Activated CD4-positive, alpha-beta T cell treated with anti-CD3 and anti-CD28 coated beads, Interleukin-2, Interleukin-6, amounts not matched to agents 100 ng/mL and 50 ng/mL, durations not matched to agents 16 hours and 8 hours (primary cell): ENCODE measurements at places on chromosomes 11 and 22.

DNA sequence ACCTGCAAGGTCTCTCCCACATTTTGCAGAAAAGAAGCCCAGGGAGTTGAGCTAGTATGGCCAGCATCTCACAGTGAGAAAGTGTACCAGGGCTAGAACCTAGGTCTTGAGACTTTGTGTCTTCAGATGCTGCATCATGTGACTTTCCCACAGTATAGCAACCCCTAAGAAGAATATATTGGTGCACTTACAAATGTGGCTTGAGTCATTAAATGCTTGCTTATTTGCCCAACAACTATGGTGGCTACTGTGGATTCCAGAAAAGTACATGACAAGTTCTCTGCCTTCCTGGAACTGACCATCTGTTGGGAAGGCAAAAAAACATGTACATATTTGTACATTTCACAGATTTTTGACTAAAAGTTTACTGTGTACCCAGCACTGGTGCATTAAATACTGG is 55.0 kb downstream of the POLD3 start:
- DNase-seq, result no peak

DNA sequence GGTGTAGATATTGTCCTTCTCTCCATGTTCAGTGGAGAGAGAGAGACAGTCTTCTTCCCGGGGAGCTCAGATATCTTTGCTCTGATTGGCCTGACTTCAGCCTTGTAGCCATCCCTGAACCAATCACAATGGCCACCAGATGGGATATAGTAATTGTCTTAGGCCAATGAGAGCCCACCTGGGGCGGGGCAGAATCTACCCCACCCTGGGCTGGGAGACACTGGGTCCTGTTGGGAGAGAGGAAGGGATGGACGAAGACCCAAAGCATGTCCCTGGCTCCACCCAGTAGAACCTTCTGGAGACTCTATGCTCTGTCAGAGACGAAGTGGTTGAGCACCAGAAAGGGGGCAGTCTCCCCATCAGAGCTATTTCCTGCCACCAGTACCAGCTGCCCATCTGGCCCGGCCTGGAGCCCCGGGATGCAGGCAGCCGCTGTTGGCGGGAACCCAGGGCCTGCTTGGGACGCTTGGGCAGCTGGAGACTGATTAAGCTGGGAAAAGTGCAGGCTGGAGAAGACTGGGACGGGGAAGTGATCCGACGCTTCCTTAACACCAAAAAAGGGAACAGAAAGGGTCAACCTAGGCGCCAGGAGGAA is 31.6 kb upstream of the CBX7 start:
- DNase-seq, result no peak

DNA sequence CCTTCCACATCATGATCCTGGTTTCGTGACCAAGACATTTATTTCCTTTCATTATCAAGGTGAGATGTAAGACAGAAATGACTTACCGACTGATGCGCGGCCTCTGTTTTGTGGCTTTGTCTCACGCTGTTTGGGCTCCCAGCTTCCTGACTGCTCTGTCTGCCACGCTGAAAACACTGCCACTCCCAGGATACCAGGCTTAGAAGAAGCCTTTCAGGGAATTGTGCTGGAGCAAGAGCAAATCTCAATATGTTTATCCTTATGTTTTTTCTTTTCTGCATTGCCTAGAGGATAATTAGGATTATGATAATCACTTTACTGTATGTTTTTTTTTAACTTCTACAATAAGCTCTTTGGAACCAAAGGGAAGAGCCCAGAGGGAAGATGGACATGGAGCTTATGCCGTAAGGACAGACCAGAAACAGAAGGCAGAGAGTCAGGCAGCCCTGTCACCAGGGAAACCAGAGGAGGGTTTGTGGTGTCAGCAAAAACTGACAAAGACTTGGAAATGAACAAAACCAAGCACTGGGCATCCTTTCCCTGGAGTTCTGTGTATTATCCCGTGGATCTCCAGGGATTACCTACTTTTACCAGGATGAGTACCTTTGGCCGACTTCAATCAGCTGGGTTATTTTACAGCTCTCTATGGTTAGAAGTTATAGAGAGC is 68.2 kb upstream of the ISX start:
- DNase-seq, result no peak

DNA sequence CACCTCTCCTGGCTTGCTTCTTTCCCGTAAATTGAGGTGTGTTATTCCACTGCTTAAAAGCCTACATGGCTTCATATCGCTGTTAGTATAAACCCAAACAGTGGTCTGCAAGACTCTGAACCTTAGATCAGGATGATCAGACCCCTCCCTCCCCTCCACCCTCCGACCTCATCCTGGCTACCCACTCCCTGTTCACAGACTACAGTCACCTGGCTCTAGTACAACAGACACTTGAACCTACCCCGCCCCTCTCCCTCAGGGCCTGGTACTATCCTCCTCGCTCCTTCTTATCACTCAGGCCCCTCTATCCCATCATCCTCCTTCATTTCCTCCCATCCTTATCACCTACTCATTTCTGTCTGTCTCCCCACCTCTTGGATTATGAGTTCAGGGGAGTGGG is 20.1 kb downstream of the PTPRJ start:
- DNase-seq, result no peak

GRCh38 chr11:65182258-65183170 is 786 bp downstream of the CAPN1 start:
- no peak for DNase-seq

GRCh38 chr11:124898711-124899110 is 1.0 kb upstream of the ROBO4 start:
- DNase-seq, result no peak

DNA sequence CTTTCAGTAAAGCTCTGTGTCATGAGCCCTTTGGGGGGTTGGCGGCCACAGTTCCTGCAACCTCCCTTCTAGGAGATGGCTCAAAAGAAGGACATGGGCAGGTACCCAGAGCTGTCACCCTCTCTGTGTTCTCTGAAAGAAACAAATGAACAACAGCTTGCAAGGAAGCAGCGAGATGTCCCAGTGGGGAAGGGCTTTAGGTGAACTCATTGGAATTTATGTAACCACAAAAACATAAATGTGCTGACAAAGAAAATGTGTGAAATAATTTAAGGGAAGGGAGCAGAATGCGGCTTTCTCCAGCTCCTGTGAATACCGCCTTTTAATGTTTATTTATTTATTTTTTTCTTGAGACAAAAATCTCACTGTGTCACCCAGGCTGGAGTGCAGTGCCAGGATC is 3.3 kb downstream of the PARVG start:
- DNase-seq, result no peak

DNA sequence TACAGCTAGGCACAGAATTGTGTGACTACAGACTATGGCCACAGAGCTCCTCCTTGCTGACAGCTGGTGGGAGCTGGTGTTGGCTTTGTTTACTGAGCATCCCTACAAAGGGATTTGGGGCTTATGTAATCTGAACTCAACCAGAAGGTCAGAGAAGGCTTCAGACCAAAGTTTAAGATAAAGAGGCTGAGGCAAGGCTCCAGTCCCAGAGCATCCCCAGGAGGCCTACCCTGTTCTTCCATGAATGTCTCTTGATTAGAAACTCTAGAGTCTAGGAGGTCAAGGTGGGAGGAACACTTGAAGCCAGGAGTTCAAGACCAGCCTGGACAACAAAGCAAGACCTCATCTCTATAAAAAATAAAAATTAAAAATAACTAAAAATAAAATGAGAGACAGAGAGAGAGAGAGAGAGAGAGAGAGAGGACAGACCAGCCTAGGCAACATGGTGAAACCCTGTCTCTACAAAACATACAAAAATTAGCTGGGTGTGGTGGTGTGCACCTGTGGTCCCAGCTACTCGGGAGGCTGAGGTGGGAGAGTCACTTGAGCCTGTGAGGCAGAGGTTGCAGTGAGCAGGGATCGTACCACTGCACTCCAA is 125.5 kb upstream of the SERPIND1 start:
- DNase-seq, result no peak

GRCh38 chr11:17533341-17533740 is 10.9 kb downstream of the USH1C start:
- DNase-seq, result no peak

- no peak for DNase-seq
Measured at GRCh38 chr11:57643802-57644201, 5.9 kb downstream of the YPEL4 start.

GRCh38 chr11:7893796-7894195 is 37.3 kb downstream of the OR10A6 start:
- DNase-seq, result no peak

DNA sequence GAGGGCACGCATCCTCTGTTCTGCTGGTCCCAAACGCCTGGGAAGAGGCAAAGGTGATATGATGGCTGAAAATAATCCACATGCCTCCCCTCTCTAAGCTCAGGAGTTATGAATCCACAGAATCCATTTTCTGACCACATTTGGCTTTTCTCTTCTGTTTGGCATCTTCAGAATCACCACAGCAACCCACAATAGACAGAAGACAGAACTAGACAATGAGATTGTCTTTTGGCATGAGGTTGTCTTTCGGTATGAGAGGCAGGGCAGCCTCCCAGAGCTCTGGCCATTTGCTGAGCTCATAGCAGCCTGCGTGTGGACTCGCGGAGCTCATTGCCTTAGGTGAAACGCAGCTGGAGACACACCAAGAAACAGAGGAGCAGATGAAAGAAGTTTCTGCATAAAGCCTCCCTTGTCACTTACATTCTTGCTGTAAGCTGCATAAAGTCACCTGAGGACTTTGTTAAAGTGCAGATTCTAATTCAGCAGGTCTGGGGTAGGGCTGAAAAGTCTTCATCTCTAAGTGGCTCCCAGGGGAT is 868.0 kb downstream of the NTM start:
- DNase-seq, result no peak

- no peak for DNase-seq
Measured at GRCh38 chr11:6258141-6258540, 1.5 kb upstream of the CCKBR start.

- no peak for DNase-seq
Measured at GRCh38 chr11:2436521-2437031, 7.7 kb downstream of the TRPM5 start.

DNA sequence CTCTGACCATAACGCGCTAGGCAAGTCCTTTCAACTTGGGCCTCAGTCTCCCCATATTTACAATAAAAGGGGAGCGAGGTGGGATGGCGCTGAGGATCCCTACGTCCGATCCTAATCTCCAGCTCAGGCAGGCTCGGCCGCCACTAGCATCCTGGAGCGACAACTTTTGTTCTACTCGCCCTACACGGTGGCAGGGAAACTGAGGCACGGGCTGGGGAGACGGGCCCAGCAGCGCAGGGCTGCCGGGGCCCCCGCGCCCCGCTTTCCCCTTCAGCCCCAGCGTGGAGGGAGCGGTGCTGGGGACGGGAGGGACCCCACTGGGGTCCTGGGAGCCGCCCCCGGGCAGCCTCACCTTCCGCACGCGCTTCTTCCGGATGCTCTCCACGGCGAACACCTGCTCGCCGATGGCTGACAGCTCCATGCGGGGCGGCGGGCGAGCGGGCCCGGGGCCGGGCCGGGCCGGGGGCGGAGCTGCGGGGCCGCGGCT is 413 bp downstream of the CBX7 start:
- DNase-seq, result no peak

DNA sequence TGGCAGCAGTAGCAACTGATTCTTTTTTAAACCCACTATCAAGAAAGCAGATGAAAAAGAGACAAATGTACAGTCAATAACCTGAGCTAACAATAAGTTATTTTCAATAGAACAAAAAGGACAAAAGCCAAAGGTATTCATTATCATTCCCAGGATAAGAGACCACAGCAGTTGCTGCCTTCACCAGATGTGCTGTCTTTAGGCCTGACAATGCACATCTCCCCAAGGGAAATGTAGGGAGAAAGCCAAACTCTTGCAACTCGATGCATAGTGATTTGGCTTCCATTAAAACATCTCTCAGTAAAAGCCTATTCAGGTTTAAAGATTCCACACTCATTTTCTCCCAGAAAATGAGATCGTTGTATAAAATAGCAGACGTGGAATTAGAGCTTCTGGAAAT is 210.7 kb downstream of the METTL15 start:
- DNase-seq, result no peak

GRCh38 chr11:121656328-121657090 is 203.7 kb upstream of the SORL1-AS1 start:
- no peak for DNase-seq

- DNase-seq, result no peak
Measured at GRCh38 chr11:15993345-15993744, 363.0 kb downstream of the SOX6 start.

DNA sequence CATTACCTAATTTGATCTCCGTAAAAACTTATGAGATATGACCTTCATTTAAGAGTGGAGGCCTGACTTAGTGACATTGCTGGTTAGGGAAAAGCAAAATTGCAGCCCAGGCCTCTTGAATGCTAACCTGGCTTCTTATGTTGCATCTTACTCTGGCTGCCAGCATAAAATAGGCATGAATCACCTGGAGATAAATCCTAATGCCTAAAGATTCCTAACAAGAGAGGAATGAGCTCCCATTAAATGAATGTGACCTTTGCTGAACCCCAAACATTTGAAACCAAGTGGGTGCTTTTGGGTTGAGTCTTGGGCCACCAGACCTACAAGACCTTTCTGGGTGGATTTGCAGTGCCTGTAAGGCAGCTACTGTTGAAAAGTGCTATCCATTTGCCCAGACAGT is 1145.6 kb upstream of the TENM4 start:
- no peak for DNase-seq

GRCh38 chr11:15884141-15884540 is 472.2 kb downstream of the SOX6 start:
- DNase-seq, result no peak

- DNase-seq, result no peak
Measured at GRCh38 chr11:32198053-32198452, 107.2 kb downstream of the RCN1 start.

GRCh38 chr11:107741044-107741823 is 29.4 kb upstream of the SLN start:
- DNase-seq, result peak; percentile 40

DNA sequence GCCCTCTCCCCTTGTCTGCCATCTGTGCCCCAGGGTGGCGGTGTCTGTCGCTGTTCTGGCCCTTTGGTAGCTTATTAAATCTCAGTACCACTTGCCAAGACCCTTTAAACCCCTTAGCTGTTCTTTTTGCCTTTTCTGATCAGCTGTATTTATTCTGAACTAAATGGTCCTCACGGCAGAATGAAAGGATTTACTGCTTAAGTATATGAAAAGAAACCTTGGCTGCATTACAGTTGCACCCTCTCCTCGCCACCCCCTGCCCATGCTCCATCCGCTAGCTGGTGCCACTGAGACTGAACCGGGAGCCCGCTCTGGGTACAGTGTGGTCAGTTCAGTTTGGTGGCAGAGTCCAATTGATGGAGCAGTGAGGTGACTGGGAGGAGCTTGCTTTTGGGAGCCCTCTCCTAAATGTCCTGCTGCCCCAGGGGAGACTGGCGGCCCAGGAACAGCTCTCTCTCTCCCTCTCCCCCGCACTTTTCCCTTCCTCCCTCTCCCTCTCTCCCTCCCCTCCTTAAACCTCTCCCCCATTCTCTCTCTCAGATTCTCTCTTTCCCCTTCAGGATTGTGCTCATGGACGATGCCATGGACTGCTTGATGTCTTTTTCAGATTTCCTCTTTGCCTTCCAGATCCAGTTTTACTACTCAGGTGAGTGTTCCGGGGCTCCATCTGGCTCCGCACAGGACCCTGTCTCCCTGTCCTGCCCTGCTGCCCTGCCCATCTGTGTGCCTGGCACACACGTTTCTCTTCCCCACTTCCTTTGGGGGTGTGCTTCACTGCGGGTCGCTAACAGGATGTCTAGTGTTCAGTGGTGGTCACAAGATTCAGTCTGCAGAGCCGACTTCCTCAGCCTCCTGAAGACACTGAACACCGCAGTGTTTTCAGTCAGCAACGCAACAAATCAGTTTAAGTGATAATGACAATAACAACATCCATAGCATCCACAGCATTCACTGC is 21.8 kb downstream of the ARFGAP2 start:
- peak; percentile 30 for DNase-seq

- DNase-seq, result peak; percentile 55
Measured at GRCh38 chr11:9568854-9569587, 4.4 kb upstream of the WEE1 start.
